GM23338 (cell line): ENCODE measurements at places on chromosomes 13 and 19. TPM values are rescaled to one million over a fixed set of nuclear protein-coding genes. Genes with fewer than 3 reads are reported as not detected.

Gene CEACAM7
- total RNA-seq: 0.24 and 0.50 TPM in 2 replicates

- H3K4me1 ChIP-seq: no peaks in the 10 kb centered on the region
- H3K4me3 ChIP-seq: no peak overlapping the region
- no peak overlapping the region for H3K27ac ChIP-seq
- H3K36me3 ChIP-seq: no peaks in the 10 kb centered on the region
- DNase-seq: no peak
Measured at GRCh38 chr13:32791545-32792172, 205.4 kb downstream of the PDS5B start.

Gene ERICH4
- total RNA-seq: not detected in 2 replicates

- H3K36me3 ChIP-seq: no peaks in the 10 kb centered on the region
- no peaks in the 10 kb centered on the region for H3K4me1 ChIP-seq
- no peak overlapping the region for H3K27ac ChIP-seq
Measured at GRCh38 chr13:106702505-106702904, 134.6 kb upstream of the ARGLU1 start.

DNA sequence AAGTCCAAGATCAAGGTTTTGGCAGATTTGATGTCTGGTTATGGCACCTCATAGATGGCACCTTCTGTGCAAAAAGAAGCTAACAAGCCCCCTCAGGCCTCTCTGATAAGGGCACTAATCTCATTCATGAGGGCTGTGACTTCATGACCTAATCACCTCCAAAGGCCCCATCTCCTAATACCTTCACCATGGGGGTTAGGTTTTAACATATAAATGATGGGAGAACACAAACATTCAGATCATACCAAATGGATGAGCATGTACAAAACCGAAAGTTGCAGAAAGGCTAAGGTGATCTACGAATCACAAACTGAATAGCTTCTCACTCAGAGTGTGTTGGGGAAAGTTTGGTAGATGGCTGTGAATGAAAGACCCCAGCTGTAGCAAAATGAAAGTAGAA is 217.4 kb downstream of the TBC1D4 start:
- H3K4me1 ChIP-seq: no peaks in the 10 kb centered on the region
- H3K4me3 ChIP-seq: no peak overlapping the region
- peak; percentile 26 for DNase-seq
- H3K27me3 ChIP-seq: no peaks in the 10 kb centered on the region
- H3K36me3 ChIP-seq: no peaks in the 10 kb centered on the region

Gene ATP1A3
- total RNA-seq: 33.1 and 37.3 TPM in 2 replicates

Gene FUT1
- 20.3 and 20.8 TPM in 2 replicates for total RNA-seq

- no peak overlapping the region for H3K4me3 ChIP-seq
- no peaks in the 10 kb centered on the region for H3K36me3 ChIP-seq
- H3K4me1 ChIP-seq: peaks cover 32% of the 10 kb centered on the region
Measured at GRCh38 chr13:100440751-100441425, 147.7 kb downstream of the GGACT start.

- no peaks in the 10 kb centered on the region for H3K36me3 ChIP-seq
- 0 out of 2 replicates have a peak overlapping the region, but pooled peaks have one; percentile 1 for H3K27ac ChIP-seq
- no peak overlapping the region for H3K4me3 ChIP-seq
- no peak for DNase-seq
- no peaks in the 10 kb centered on the region for H3K4me1 ChIP-seq
Measured at GRCh38 chr19:5025027-5025426, 56.1 kb downstream of the KDM4B start.

DNA sequence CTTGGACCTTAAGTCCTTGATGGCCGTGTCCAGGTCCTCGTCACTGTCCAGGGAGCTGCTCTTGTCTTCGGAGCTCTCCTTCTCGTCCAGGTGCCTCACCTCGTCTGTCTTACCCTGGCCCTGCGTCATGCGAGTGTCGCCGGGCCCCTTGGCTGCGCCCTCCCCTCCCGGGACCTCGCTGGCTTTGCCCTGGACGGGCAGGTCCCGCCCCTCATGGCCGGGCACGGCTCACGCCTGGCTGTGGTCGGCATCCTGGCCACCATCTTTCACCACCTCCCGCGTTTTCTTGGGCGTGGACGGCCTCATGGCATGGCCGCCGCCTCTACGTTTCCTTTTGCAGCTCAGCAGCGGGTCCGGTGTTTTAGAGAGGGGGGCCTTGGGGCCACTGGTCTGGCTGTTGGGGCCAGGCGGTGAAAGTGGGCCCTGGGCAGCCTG is 14.8 kb downstream of the RB1 start:
- peaks cover 6% of the 10 kb centered on the region; the same call in 1 of the 2 replicates for H3K36me3 ChIP-seq
- H3K27me3 ChIP-seq: no peaks in the 10 kb centered on the region
- H3K4me3 ChIP-seq: no peak overlapping the region
- H3K4me1 ChIP-seq: no peaks in the 10 kb centered on the region
- no peak for DNase-seq

DNA sequence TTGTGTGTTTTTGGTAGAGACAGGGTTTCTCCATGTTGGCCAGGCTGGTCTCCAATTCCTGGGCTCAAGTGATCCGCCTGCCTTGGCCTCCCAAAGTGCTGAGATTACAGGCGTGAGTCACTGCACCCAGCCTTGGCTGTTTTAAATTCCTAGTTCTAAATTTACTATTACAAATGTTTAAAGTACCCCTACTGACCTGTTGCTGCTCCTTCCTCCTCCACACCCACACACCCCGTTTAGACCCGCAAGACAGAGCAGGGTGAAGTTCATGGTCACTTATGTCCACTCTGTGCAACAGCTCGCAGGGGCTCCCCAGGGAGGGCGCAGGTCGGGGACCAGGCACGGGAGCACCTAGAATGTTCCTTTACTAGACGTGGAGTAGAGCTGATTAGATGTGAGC is 28.7 kb downstream of the TMEM161A start:
- no peaks in the 10 kb centered on the region for H3K36me3 ChIP-seq
- H3K4me1 ChIP-seq: peaks cover 31% of the 10 kb centered on the region
- H3K27ac ChIP-seq: no peak overlapping the region
- H3K4me3 ChIP-seq: no peak overlapping the region
- peaks cover 6% of the 10 kb centered on the region; the same call in 1 of the 2 replicates for H3K27me3 ChIP-seq

DNA sequence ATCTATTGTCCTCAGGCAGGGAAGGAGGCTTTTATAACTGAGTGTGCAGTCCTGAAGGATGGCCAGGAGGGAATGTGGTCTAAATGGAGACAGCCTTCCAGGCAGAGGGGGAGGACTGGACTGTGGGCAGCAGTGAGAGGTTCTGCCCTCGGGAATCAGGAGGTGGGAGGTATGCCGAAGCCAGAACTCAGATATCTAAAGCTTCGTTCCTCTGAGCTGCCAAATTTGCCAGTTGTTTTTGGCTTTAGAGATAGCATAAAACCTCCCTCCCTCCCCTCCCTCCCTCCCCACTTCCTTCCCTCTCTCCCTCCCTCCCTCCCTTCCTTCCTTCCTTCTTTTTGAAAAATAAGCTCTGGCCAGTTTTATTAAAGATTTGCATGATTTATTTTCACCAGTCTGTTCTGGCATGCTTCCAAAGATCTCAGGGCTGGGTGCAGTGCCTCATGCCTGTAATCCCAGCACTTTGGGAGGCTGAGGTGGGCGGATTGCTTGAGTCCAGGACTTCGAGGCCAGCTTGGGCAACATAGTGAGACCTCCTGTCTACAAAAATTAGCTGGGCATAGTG is 2.4 kb downstream of the MEDAG start:
- no peak for DNase-seq
- H3K4me1 ChIP-seq: no peaks in the 10 kb centered on the region
- H3K4me3 ChIP-seq: no peak overlapping the region
- H3K27me3 ChIP-seq: peaks cover 49% of the 10 kb centered on the region
- no peak overlapping the region for H3K27ac ChIP-seq
- no peaks in the 10 kb centered on the region for H3K36me3 ChIP-seq

DNA sequence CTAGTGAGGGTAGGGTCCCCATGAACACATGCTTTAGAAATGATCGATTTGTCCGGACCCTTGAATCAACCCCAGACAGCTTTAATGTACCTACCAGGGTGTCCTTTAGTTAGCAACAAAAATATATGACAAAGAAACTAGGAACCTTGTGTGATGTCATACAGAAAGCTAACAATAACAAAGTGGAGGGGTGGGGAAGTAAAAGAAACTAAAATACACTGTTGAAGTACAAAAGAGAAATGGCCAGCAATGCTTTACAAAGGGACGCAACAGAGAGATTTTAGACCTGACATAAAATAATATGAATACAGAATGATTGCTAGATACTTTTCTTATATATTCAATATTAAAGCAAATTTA is 40.0 kb downstream of the DZIP1 start:
- no peak overlapping the region for H3K27ac ChIP-seq
- no peak for DNase-seq
- no peaks in the 10 kb centered on the region for H3K27me3 ChIP-seq
- no peaks in the 10 kb centered on the region for H3K4me1 ChIP-seq
- H3K4me3 ChIP-seq: no peak overlapping the region
- H3K36me3 ChIP-seq: no peaks in the 10 kb centered on the region; the same call in 1 of the 2 replicates

GRCh38 chr13:38216181-38216580 is 133.5 kb upstream of the UFM1 start:
- DNase-seq: no peak
- H3K27me3 ChIP-seq: no peaks in the 10 kb centered on the region
- no peak overlapping the region for H3K4me3 ChIP-seq
- H3K27ac ChIP-seq: no peak overlapping the region
- peaks cover 4% of the 10 kb centered on the region; the same call in 1 of the 2 replicates for H3K36me3 ChIP-seq

Gene P2RY11
- total RNA-seq: 1.2 and 4.0 TPM in 2 replicates

GRCh38 chr19:10797541-10798256 is 38.3 kb downstream of the TMED1 start:
- H3K27ac ChIP-seq: 0 out of 2 replicates have a peak overlapping the region, but pooled peaks have one; percentile 26
- peaks cover 13% of the 10 kb centered on the region for H3K36me3 ChIP-seq
- H3K27me3 ChIP-seq: no peaks in the 10 kb centered on the region
- no peak overlapping the region for H3K4me3 ChIP-seq
- no peaks in the 10 kb centered on the region for H3K4me1 ChIP-seq
- no peak for DNase-seq

DNA sequence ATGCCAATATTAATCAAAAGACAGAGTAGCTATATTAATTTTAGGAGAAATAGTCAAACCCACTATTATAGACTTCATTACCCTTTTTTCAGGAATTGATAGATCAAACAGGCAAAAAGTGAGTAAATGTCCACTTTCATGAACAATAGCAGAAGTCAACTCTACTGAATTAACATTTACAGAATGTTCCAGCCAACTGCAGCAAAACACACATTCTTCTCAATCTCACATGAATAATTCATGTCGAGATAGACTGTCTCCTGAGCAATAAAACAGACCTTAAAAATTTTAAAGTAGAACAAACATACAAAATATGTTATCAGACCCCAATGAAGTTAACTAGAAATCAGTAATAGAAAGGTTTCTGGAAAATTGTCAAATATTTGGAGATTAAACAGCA is 118.4 kb downstream of the MYO16 start:
- no peaks in the 10 kb centered on the region for H3K27me3 ChIP-seq
- H3K27ac ChIP-seq: no peak overlapping the region
- no peak overlapping the region for H3K4me3 ChIP-seq
- peaks cover 5% of the 10 kb centered on the region; the same call in 1 of the 2 replicates for H3K4me1 ChIP-seq

GRCh38 chr13:59374691-59375090 is 789.0 kb downstream of the DIAPH3 start:
- H3K4me1 ChIP-seq: no peaks in the 10 kb centered on the region; the same call in 1 of the 2 replicates
- H3K4me3 ChIP-seq: no peak overlapping the region
- H3K27ac ChIP-seq: no peak overlapping the region
- H3K36me3 ChIP-seq: no peaks in the 10 kb centered on the region
- no peaks in the 10 kb centered on the region for H3K27me3 ChIP-seq
- no peak for DNase-seq

Gene MADCAM1
- 1.0 and 2.5 TPM in 2 replicates for total RNA-seq

DNA sequence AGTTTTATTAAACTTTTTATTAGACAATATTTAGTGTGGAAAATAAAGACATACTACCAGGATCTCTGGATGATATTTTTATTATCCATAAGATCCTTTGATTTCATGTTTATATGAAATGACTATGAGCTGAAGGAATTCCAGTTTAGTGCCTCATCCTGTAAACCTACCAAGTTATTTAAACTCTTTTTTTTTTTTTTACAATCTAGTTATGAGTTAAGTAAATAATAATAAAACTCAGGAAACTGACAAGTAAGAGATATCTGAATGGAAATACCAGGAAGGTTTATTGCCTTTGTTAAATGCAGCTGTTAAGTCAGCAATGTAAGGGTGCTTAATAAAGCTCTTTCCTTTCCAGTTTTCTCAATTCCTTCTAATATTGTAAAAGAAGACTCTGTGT is 53.9 kb downstream of the RXFP2 start:
- no peak for DNase-seq
- H3K36me3 ChIP-seq: no peaks in the 10 kb centered on the region
- H3K4me3 ChIP-seq: no peak overlapping the region
- no peak overlapping the region for H3K27ac ChIP-seq
- no peaks in the 10 kb centered on the region for H3K4me1 ChIP-seq
- no peaks in the 10 kb centered on the region for H3K27me3 ChIP-seq

DNA sequence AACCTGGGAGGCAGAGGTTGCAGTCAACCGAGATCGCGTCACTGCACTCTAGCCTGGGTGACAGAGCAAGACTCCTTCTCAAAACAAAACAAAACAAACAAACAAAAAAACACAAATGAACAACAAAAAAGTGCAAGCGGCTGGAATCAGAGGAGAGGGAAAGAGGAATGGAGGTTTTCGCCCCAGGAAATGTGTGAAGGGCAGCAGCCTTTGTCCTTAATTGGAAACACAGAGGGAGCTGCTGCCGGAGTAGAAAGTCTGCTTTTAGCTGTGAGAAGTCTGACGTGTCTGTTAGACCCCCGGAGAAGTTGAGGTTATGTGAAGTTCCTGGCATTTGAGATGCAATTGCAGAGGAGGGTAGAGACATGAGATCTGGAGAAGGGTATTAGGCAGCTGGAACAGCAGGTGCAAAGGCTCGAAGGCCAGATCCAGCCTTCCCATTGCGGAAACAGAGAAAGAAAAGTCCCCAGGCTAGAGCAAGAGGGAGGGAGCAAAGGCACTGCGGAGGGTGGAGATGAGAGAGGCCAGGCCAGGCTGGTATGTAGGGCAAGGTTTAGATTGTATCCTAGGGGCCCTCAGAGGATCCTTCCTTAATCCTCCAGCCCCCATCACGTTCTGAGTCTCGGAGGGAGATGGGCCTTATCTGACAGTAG is 473 bp downstream of the TMIGD2 start:
- no peaks in the 10 kb centered on the region; the same call in 1 of the 2 replicates for H3K4me1 ChIP-seq
- H3K27ac ChIP-seq: no peak overlapping the region
- no peaks in the 10 kb centered on the region for H3K36me3 ChIP-seq
- no peak for DNase-seq
- no peaks in the 10 kb centered on the region for H3K27me3 ChIP-seq

- H3K36me3 ChIP-seq: no peaks in the 10 kb centered on the region
- H3K4me1 ChIP-seq: peaks cover 11% of the 10 kb centered on the region; the same call in 1 of the 2 replicates
- peak; percentile 69 for DNase-seq
- H3K27me3 ChIP-seq: no peaks in the 10 kb centered on the region
Measured at GRCh38 chr19:42529248-42529764, 1.0 kb upstream of the CEACAM1 start.

GRCh38 chr13:49367640-49368422 is 76.0 kb downstream of the CAB39L start:
- peaks cover 11% of the 10 kb centered on the region for H3K4me1 ChIP-seq
- peak overlapping the region; percentile 11 for H3K4me3 ChIP-seq
- peak; percentile 79 for DNase-seq

- H3K27me3 ChIP-seq: no peaks in the 10 kb centered on the region
- no peak overlapping the region for H3K4me3 ChIP-seq
- H3K4me1 ChIP-seq: peaks cover 11% of the 10 kb centered on the region; the same call in 1 of the 2 replicates
- H3K36me3 ChIP-seq: no peaks in the 10 kb centered on the region
Measured at GRCh38 chr13:33524086-33524485, 238.5 kb upstream of the STARD13 start.
